ENCODE measurements at places on chromosomes 5 and 9.

DNA sequence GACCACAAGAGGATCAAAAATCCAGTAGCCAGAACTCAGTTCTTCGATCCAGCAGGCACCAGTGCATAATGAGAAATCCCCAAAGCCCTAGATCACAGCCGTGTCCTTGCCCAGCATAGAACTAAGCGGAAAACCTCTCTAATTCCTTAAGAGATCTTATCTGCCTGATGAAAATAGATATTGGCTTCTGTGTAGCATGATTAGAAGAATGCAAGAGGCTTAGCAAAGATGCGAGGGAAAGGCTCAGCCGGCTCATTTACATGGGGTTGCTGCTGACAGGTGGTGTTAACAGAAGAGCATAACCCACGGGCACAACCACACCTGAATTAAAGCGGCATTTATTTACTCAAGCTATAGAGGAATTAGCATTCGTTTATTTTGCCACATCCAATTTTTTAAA, 400.0 kb upstream of the ADAMTS16 start:
- no peak for DNase-seq

- DNase-seq: peak; percentile 60
Observed at GRCh38 chr9:35945341-35946018, 12.5 kb downstream of the OR2S2 start.

DNA sequence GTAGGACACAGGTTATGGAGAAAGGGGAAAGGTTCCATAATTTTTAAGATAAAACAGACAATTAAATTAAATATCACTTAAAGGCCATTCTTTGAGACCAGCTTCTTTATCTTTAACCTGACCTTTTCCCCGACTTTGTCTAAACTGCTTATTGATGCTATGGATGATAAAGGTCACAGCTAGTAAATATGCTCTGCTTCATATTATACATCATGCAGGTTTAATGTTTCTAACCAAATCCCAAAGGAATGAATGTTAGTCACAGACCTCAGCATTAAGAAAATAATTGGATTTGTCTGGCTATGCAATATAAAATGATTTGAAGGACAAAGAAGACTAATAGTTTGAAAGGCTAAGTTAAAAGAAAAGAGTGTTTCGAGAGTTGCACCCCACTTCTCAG, 147.6 kb downstream of the ST8SIA4 start:
- DNase-seq: no peak

- DNase-seq: no peak
Observed at GRCh38 chr5:79837761-79838551, 148.3 kb downstream of the CMYA5 start.

DNA sequence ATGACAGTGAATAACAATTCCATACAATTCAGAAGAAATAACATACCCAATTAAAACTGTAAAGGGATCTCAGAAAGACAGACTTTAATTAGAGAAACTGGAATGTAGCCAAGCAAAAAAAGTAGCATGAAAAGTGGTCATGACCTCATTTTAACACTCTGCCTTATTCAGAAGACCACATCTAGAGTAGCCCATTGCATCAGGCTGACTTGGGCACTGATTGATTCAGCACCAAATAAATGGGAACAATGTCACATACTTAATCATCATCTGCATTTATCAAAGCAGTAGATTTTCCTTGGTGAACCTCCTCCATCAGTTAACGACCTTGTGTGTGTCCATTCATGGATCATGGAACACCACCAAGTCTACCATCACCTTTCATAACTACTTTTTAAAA, 992.1 kb downstream of the NR2F1-AS1 start:
- no peak for DNase-seq

Data from AG09319 (cell line).